ENCODE measurements at places on chromosomes 6 and 20. TPM values are rescaled to one million over a fixed set of nuclear protein-coding genes. Genes with fewer than 3 reads are reported as not detected.

- no peak for DNase-seq
Observed at GRCh38 chr6:3557336-3557735, 100.5 kb upstream of the SLC22A23 start.

DNA sequence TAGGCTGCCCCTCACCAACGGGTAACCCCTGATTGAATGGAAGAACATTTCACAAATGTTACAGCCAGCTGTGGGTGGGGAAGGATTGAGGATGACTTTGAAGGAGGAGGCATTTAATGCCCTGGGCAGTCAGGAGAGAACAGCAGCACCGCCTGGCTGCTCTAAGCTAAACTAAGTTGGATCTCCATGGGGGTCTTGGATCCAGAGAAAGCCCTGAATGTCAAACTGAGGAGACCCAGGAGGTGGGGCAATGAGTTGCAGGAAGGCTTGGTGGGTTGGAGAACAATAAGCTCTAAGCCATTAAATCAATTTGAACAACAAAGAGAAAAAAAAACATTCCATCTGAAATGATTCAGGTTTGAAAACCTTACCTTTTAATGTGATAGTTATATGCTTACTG is 35.4 kb downstream of the TMX4 start:
- DNase-seq: no peak

GRCh38 chr20:55805138-55805537 is 200.2 kb downstream of the CBLN4 start:
- DNase-seq: no peak

The SLC52A3 gene
- not detected for polyA plus RNA-seq

DNA sequence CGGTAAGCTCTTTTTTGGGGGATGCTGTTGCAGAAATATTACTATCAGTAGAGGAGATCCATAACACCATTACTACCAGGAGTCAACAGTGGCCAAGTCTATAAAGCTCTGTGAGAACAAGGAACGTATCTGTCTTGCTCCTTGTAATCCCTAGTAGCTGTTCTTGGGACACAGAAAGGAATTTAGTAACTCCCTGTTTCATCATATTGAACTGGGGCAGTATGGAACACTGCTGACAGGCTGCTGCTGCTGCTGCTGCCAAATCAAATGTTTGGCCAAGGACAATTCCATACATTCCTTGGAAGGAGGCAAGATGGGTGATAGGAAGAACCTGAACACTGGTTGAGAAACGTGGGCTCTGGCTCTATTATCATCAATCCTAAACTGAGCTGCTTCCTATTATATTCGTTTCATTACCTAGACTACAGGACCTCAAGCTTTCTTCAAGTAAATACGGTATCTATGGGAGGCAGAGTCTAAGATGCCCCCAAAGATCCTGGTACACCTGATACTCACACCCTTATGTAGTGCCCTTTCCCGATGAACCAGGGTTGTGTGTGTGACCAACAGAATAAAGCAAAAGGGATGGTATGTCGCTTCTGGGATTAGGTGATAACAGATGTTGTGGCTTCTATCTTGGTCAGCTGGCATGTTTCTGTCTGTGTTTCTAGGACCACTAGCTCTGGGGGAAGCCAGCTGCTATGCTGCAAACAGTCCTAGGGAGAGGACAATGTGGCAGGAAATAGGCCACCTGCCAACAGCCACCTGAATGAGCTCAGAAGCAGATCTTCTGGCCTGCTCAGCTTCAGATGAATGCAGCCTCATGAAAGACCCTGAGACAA is 39.5 kb downstream of the ELOVL5 start:
- DNase-seq: no peak

GRCh38 chr6:40390144-40390800 is 196.9 kb downstream of the LRFN2 start:
- no peak for DNase-seq

- no peak for DNase-seq
Observed at GRCh38 chr6:45431317-45432065, 53.8 kb upstream of the SUPT3H start.

DNA sequence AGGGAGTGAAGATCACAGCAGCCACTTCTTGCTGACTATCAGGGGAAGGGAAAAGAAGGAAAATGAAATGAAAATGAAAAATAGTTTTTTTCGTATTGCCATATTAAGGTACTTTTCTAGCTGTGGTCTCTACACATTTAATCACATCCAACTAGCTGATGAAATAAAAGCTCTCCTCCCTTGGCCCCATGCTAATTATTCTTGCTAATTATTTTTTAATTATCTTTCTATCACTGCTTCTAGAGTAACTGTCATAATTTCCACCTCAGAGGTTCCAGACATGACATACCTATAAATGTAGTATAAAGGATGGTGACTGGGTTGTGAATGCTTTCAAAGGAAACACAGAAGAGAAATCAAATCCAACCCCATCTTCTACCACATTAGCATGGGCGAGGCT is 334.1 kb upstream of the MAN1A1 start:
- no peak for DNase-seq

GRCh38 chr6:144012534-144012933 is 4.5 kb upstream of the PLAGL1 start:
- DNase-seq: no peak

The PIGT gene
- polyA plus RNA-seq: 190 TPM

The RSPO3 gene
- not detected for polyA plus RNA-seq

The BPIFA1 gene
- not detected for polyA plus RNA-seq

- DNase-seq: no peak
Observed at GRCh38 chr20:63014710-63015109, 7.9 kb upstream of the BHLHE23 start.

All from immature natural killer cell (primary cell).